ENCODE measurements at places on chromosomes 7 and 10. TPM values are rescaled to one million over a fixed set of nuclear protein-coding genes. Genes with fewer than 3 reads are reported as not detected.

DNA sequence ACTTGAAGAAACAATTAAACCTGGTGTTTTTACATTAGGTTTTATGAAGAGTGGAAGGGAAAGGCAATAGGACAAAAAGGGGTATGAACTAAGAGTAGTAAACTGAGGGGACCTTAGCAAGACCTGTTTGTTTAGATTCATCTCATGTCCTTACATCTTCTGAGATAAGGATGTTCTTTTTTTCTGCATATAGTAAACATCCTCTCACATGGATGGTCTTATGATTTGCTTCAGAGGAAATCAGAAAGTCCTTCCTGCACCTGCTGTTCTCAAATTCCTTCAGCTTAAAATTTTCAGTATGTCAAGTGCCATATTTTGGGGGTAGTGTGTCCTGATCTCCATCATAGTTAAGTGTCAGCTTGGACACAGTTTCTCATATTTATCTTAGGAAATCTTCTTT is 232.6 kb downstream of the ADK start:
- DNase-seq: no peak

DNA sequence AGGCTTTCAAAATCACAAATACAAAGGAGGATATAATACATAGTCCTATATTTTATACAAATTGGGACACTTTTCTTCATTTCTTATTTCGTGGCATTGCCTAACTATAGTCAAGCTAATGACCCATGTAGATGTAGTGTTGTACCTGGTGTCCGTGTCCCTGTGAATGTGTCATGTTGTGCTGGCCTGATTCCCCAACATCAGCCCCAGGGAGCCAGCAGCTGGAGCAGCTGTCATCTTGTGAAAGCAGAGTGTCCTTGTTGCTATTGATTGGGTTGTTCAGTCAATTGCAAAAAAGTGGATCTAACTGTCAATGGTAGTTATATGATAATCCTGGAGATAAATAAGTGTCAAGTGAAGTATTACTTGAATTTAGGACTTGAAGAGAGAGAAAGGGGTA is 86.3 kb downstream of the KAT6B start:
- no peak for DNase-seq

CRHR2 gene
- 0.40 TPM for total RNA-seq

- DNase-seq: no peak
Measured at GRCh38 chr7:43554423-43554822, 28.5 kb upstream of the STK17A start.
